ENCODE measurements at places on chromosomes 4 and X.

DNA sequence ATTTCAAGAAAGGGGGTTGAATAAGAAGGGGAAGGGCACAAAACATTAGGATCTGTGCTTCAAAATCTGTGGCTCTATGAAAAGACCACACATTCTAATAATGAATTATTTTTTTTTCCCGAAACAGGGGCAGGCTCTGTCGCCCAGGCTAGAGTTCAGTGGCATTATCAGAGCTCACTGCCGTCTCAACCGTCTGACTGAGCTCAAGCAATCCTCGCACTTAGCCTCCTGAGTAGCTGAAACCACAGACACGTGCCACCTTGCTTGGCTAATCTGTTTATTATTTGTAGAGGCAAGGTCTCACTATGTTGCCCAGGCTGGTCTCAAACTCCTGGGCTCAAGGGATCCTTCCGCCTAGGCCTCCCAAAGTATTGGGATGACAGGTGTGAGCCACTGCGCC, 33.4 kb downstream of the ACSL1 start:
- peak; percentile 30 for DNase-seq

DNA sequence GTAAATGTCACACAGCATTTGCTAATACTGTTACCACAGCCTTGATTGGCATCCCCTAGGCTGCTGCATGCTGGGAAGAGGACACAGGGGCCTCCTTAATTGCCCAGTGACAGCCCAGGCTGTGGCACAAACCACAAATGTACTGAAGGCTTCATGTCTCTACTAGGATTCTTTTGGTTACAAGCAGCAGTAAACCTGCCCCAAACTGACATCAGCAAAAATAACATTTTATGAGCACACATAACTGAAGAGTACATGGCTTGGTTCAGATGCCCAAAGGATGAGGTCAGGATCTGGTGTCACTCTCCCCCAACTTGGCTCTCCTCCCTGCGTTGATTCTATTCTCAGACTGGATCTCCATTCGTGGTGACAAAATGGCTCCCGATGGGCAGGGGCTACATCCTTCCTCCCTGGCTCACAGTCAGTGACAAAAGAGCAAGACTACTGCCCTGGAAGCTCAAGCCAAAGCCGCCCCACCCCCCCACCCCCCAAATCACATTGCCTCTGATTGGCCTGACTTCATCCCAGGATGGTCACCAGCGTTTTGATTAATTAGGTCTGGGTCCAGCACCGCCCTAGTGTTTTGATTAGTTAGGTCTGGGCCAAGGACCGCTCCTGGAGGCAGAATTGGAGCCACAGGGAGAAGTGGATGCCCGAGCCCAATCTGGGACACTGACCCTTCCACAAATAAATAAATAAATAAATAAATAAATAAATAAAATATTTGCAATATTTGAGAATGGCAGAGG, 180.5 kb upstream of the RBPJ start:
- no peak for DNase-seq

- no peak for DNase-seq
Measured at GRCh38 chrX:68718443-68718820, 71.0 kb downstream of the STARD8 start.

DNA sequence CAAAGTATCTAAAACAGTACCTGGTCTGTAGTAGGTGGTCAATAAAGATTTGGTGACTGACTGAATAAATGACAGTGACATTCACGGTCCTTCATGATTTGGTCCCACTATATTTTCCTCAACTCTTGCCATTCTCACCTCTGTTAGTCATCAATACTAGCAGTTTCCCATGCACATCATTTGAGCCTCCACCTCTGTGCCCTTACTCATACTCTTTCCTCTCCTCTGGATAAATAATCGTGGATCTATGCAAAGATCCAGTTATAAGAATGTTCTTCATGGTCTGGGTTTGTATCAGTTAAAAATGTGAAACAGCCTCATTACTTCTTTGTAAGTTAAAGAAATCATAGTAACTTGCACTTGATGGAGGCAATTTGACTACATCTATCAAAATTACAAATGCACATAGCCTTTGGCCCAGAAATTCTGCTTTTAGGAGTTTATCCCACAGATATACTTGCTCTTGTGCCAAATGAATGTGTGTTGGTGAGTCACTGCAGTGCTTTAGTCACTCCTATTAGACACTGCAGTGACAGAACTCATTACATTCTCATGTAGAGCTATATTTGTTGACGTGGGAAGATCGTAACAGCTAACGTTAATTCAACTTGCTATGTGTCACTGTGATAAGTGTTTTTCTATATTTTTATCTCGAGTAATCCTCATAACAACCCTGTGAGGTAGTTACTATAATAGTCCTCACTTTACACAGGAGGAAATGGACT, 121.9 kb upstream of the SMIM10 start:
- no peak for DNase-seq

DNA sequence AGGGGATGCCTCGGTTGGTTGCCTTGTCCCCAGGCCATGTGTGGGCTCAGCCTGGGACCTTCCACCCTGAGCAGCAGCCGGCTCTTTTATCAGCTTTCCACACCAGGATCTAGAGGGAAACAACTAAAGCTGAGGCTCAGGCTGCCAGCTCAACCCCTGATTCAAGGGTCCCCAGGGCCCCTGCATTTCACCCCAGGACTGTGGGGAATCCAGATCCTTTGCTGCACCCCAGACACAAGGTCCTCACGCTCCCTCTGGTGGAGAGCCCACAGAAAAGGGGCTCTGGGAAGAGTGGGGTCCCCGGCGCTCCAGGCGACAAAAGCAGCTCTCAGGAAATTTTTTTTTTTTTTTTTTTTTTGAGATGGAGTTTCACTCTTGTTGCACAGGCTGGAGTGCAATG, 64.3 kb downstream of the ZFYVE28 start:
- DNase-seq = no peak

DNA sequence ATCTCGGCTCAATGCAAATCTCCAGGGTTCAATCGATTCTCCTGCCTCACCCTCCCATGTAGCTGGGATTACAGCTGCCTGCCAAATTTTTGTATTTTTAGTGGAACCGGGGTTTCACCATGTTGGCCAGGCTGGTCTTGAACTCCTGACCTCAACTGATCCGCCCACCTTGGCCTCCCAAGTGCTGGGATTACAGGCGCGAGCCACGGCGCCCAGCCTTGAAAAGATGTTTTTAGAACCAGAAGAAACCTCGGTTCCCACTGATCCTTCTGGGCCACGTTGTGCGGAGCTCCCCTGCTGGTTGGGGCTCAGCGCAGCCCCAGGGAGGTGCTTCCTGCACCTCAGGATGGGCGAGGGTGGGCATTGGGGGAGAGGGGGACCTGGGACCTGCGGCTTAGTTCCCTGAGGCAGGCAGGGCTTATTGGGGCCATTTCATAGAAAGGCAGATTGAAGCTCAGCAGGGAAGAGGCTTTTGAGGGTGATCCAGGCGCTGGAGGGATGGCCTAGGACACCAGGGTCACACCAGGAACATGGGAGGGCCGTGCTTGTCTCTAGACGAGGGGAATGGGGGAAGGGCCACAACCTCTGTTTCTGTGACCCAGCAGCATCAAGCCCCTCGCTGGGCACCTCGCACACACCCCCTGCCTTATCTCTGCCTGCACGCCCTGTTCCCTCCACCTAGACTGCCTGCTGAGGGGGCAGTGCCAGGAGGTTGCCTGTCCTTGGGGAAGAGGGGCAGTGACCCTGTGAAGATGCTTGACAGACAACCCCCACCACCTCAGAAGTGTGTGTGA, 6.3 kb upstream of the ADD1 start:
- no peak for DNase-seq

DNA sequence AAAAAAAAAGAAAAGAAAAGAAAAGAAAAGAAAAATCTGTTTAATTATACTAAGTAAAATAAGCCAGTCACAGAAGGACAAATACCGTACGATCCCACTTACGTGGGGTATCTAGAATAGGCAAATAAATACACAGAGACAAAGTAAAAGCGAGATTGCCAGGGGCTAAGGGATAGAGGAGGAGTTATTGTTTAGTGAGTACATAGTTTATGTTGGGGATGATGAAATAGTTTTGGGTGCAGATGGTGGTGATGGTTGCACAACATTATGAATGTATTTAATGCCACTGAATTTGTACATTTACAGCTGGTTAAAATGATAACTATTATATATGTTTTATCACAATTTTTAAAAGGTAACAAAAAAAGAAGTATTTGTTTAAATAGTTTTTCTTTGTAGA, 7.1 kb downstream of the CA5B start:
- no peak for DNase-seq

GRCh38 chr4:148845609-148846008, 403.4 kb upstream of the NR3C2 start:
- DNase-seq = no peak

- peak; percentile 57 for DNase-seq
Measured at GRCh38 chr4:183352546-183352945, 30.3 kb upstream of the CLDN24 start.

DNA sequence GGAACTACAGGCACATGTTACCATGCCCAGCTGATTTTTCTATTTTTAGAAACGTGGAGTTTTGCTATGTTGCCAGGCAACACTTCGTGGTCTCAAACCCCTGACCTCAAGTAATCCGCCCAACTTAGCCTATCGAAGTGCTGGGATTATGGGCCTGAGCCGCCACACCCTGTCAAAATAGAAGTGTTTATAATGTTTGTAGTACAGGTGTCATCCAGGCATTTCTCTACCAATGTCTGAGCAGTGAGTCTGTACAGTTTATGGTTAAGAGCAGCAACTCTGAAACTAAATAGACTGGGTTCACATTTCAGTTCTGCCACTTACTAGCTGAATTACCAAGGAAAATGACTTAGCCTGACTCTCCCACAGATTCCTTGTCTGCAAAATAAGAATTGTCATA, 460.4 kb upstream of the GALNT7 start:
- peak; percentile 58 for DNase-seq

- DNase-seq = peak; percentile 5
Measured at GRCh38 chr4:185127021-185127925, 15.8 kb upstream of the SLC25A4 start.

DNA sequence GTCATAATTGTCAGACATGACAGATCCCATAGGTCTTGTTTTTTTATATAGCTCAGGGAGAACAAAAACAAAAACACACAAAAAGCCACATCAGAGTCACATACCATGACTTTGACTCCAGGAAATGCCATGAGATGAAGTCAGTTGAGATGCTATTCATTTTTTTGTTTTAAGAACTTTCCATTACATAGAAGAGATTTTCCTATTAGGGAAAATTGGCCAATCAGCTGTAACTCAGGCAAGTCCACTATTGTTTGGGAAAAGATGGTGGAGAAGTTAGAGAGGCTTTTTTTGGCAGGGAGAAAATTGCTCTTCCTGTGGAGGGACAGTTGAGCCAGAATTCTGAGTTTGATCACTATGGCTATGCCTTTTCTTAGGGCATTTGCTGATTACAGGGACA, 72.6 kb downstream of the SMARCA5 start:
- no peak for DNase-seq

- DNase-seq = no peak
Measured at GRCh38 chrX:3393581-3394111, 47.2 kb upstream of the MXRA5 start.

GRCh38 chrX:53284684-53285447, 3.5 kb upstream of the IQSEC2 start:
- peak; percentile 75 for DNase-seq

GRCh38 chr4:182306792-182307507, 63.7 kb downstream of the TENM3 start:
- no peak for DNase-seq

DNA sequence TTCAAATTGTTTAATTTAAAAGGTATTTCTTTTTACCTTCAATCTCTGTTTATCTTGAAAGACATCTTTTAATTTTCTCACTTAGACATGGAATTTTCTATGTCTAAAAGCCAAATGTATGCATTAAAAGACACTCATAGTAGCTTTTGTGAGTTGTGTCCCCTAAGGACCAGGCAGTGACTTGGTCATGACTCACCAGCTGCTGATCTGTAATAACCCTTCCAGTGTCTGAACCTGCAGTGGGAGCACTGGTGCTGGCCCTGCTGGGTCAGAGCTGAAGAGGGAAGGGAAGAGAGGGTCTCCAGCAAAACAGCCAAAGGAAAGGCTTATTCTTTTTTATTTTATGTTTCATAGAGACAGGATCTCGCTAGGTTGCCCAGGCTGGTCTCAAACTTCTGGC, 31.1 kb upstream of the SH3D19 start:
- no peak for DNase-seq

DNA sequence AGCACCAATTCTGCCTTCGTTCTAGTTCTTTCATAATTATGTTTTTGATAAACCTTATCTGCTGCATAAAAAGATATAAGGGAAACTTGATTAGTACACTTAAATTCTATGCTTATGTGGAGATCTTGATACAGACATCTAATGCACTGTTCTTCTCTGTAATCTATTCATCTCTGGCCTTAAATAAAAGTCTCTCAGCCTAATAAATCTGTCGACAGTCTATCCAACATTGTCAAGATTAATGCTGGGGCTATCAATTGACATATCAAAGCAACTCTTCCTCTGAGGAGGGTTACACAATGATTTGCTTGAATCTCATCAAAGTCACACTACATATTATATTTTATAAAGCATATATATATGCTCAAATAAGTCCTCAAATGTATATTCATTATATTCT, 545.5 kb downstream of the SPOCK3 start:
- DNase-seq = peak; percentile 21

DNA sequence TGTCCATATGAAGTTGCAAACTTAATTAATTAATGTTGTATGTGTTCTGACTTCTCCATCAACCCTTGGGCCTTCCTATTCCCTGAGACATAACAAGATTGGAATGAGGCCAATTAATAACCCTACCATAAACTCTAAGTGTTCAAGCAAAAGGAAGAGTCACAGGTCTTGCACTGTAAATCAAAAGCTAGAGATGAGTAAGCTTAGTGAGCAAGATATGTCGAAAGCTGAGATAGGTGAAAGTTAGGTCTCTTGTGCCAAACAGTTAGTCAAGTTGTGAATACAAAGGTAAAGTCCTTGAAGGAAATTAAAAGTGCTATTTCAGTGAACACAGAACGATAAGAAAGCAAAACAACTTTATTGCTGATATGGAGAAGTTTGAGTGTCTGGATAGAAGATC, 58.2 kb upstream of the GPRIN3 start:
- no peak for DNase-seq

- peak; percentile 76 for DNase-seq
Measured at GRCh38 chrX:46573892-46574773, 568 bp downstream of the CHST7 start.

DNA sequence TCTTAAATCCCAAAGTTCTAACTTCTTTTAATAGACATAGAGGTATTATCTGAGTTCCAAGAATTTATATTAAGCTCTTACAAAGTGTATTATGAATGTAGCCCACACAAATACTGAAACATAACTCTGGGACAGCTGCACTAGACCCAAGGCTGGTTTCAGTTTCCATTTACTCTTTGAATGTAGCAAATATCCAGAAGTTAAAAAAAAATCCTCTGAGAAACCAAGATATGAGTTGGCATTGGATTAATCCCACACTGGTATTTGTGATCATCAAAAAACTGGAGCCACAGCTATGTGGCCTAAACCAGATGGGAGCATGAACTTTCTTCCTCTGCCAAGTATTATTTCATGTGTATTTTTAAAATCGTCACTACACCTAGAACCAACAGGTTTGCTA, 23.6 kb upstream of the SMPX start:
- no peak for DNase-seq

- DNase-seq = no peak
Measured at GRCh38 chrX:115650449-115650848, 89.5 kb downstream of the PLS3 start.
